ENCODE measurements at places on chromosomes 7 and 10.

DNA sequence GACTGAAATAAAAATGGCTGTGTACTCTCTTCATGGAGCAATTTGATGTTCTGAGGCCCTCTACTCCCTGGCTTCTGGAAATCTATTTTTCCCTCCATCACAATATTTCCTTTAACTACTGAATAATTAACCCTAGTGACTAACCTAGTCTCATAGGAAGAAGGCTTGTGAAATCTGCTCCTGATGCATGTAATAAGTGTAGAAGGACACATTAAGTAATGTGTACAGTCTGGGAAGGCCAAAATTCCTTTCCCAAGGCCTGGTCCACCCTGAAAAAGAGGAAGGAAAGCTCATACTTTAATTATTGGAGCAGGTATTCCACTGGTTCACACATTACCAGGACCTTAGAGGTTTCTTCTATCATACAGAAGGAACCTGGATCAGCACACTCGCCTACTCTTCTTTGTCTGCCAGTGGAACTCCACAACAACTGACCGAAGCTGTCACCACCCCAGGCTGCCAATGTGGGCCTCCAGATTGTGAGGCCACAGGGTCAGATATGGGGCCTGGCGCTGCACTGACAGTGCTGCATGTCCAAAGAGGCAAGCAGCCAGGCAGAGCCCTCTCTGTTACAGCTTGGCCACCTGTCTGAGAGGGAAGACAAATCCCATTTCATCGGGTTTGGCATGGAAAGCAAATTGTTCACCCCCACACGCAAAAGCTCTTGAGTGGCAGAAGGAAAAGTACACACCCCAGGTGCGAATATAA, 54.4 kb upstream of the FAM133B start:
- DNase-seq: no peak

DNA sequence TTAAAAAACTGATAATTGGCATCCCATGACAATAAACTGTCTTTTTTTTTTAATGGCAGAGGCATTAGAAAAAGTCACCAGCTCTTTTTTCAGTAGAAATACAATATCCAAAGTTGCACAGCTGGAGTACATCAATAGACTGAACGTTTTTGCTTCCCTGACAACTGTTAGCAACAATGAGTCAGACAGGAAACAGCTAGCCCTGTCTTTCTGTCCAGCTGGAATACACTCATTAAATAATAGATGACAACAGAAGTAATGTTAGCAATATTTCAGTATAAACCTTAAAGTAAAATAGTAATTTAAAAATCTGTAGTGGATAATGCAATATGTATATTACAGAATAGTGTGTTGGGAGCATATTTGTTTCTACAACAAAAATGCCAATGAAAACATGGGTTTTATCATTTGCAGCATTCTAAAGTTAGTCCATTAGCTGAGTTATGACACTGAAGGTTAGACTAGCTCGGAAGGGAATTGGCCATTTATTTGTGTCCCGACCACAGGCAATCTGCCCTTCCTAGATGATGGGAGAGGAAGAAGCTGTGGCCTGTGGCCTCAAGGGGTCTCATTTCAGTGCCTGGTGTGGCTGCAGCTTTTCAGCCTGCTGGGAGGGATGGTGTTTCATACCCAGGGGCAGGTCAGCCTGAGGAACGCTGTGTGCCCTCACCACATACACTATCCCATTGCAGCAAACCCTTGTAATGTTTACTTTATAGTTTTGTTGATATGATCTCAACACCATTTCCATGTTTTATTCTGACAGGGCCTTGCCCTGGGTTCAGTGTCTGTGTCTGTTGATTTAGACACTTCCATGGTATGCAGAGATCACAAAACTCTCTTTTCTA, 173.3 kb downstream of the SLC16A9 start:
- DNase-seq: no peak

GRCh38 chr7:157482025-157482424, 145.2 kb downstream of the DNAJB6 start:
- DNase-seq: no peak

GRCh38 chr10:110560012-110560411, 7.5 kb upstream of the SMC3 start:
- DNase-seq: no peak

GRCh38 chr10:132987671-132988571, 45.6 kb upstream of the CFAP46 start:
- DNase-seq: no peak

DNA sequence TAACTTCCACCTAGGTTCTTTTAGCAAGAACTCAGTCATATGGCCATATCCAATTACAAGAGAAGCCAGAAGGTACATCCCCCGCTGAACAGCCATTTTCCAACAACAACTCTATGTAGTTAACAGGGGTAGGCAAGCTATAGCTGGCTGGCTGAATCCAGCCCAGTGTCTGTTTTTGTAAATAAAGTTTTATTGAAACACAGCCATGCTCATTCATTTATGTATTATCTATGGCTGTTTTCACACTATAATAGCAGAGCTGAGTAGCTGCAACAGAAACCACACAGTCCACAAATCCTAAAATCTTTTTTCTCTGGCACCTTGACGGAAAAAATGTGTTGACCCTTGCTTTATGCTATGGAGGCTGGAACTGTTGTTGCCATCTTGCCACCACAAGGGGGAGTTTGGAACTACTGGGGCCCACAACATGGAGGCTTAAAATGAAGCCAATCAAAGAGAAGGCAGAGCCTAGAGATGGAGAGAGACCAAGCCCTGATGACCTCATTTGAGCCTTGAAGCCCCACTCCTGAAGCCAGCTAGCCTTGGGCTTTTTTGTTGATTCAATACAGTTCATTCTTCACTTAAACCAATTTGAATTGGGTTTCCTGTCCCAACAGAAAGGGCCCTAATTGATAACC, 33.3 kb upstream of the XPNPEP1 start:
- DNase-seq: peak; percentile 51

DNA sequence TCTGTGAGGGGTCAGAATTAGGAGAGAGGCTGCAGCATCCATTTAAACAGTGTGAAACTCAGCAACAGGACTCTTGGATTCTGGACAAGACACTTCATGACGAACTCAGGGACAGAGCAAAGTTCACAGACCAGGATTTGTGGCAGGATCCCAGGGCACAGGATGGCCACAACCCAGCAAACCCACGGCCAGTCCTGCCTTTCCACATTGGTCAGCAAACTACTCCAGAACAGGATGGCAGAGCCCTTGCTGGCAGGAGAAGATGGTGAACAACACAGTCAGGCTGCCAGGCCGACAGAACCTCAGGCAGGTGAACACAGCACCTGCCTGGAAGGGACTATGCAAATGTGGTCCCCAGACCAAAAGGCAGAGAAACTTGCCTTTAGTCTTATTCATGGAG, 34.4 kb downstream of the VSTM4 start:
- no peak for DNase-seq

- no peak for DNase-seq
These were observed 11.4 kb downstream of the NDST2 start for GRCh38 chr10:73799899-73800559.

- DNase-seq: peak; percentile 81
These were observed 32.8 kb downstream of the NOD1 start for GRCh38 chr7:30445770-30446169.

DNA sequence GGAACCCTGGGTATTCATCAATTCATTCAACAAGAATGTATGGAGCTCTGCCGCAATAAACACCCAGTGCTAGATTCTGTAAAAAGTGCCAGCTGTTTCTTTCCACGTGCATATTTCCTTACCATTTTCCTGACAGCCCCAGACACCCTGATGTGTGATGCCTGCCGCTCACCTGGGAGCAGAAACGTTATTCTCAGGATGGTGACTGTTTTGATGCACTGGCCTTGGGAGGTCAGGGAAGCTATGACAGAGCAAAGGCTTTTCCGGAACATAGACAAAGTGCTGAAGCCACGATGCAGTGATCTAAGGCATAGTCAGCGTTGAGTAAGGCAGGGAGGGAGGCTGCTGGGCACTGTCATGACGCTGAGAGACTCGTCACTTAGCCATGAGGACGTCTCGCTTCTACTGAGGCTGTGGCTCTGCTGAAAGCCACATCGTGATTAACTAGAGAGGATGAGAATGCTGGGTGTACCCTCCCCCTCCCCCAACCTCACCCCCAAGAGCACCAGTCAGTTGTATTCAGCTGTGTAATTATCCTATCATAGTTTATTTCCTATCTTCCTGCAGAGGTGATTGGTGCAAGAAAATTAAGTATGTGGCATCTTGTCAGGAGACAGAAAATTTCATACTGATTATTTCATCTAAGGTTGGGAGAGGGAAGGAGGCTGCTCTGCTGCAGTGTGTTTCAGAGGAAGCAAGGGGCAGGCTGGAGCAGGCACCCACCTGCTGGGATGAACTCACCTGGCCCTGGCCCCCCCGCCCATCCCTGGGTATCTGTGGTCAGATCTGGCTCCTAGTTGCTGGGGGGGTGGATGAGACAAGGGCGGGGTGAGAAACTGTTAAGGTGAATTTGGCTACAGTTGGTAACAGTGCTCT, 48.8 kb upstream of the SMNDC1 start:
- DNase-seq: peak; percentile 57

DNA sequence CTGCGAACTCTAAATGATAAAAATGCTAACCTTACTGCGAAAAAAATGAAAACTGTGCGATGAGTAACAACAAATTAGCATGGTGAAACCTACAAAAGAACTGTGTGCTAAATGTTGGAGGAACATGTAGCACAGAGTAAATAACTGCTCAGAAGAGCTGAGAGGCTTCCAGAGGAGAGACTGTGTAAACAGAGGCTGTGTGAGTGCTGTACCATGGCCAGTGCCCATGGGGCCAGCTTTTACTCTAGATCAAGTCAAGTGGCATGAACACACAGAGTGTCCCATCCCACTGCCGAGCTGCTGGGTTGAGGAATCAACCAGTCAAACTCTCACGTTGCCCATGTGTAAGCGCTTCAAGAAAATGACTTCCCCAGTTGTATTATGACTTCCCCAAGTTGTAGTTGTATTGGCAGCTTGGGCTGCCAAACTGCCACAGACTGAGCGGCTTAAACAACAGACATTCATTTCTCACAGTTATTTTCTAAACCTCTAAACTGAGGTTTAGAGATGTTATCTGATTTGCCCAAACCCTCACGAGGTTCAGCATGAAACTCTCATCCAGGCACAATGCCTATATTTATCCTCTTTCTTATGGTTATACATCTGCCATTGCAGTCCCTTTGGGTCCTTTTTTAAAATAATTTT, 270.7 kb downstream of the ABCA13 start:
- no peak for DNase-seq

DNA sequence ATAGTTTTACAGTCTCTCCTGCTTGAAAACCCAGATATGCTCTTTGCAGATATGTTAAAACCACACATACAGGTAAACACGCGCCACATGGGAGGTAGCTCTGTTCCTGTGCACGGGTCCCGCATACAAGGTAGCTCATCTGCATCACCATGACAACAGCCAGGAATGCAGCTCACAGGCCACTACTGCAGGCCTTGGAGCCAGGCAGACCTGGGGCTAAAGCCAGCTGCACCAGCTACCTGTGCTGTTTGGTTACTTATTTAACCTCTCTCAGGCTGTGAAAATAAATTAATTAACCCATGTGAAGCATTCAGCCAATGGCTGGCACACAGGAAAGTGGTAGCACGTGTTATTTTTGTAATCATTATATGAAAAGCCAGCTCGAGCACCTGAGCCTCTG, 428.3 kb downstream of the TNS3 start:
- no peak for DNase-seq

GRCh38 chr10:111972109-111972508, 211.5 kb downstream of the GPAM start:
- DNase-seq: no peak

GRCh38 chr10:83954193-83954799, 185.0 kb upstream of the GHITM start:
- no peak for DNase-seq

DNA sequence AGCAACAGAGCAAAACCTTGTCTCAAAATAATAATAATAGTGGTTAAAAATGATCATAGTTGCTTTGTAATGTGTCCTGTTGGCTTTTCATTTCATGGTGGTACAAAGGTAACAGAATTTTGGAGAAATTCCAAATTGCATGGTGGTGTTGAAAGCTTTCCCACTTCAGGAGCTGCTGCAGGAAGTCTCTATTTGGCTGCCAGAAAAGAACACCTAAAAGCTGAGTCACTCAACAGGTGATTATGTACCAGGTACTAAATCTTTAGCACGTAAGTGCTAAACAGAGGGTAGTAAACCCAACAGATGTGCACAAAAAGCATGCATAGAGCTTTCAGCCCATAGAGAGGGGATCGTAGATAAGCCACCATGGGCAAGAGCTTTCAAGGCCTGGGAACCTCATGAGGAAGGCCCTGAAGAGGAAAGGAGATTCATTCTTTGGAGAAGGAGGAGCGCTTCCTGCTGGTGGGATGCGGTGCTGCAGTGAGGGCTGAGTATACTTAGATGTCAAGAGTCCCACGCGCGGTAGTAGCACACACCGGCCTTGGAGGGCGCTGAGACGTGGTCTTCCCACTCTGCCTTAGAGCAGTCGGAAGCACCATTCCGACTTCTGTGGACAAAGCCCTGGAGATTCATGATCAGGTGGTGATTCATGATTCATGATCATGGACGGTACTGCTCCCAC, 118.7 kb downstream of the RALA start:
- DNase-seq: peak; percentile 67

GRCh38 chr10:99832439-99832838, 50.0 kb downstream of the ABCC2 start:
- no peak for DNase-seq

GRCh38 chr7:34982371-34983019, 54.8 kb downstream of the DPY19L1 start:
- no peak for DNase-seq

DNA sequence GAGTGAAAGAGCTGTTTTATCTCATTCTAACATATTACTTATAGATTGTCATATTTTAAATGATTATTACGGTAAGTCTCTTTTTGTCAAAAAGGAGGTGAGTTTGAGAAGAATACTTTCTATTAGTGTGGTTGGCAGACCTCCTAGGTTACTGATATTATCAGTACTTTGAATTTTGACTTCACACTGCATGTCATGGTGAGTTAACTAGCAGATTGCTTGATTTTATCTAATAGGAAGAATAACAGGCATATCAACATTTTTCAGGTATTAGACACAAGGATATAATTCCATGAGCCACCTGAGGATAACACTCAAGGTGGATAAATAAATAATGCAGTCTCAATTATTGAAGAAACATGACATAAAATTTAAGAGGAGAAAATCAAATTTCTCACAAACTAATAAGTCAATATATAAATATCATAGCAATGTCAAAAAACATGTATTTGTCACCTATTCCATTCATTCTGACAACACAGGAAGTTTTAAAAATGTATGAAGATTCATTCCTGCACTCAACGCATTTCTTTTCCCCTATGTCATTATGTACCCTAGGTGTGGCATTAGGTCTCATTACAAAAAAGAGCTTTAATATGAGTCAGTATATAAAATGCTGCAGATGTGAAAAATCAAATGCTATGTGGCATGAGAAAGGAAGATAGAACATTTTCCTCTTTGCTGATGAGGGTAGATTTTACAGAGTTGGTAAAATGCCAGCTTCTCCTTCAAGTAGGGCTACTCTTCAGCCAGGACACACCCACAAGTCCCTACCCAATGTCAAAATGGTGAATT, 1621.6 kb downstream of the REEP3 start:
- DNase-seq: no peak

DNA sequence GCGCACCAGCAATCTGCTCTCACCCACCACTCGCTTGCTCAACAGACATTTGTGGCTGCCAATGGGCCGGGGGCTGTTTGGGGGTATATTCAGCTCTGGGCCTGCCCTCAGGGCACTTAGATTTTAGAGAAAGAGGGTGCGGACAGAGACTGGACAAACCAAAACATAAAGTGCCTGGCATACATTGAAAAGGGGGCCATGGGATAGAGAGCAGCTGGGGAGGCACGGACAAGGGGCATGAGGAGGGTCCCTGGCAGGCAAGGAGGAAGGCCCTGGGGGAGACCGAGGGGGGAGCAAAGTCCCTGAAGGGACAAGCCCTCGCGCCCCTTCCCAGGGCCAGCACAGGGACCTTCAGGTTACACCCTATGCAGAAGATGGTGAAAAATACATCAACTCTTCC, 43.5 kb downstream of the CLRN3 start:
- DNase-seq: no peak
